ENCODE measurements at places on chromosomes 5 and 9.

- DNase-seq = no peak
These were observed 605 bp upstream of the DNLZ start for GRCh38 chr9:136363949-136364748.

GRCh38 chr5:42889311-42889933 lies 77.7 kb upstream of the SELENOP start:
- DNase-seq = peak; percentile 48

DNA sequence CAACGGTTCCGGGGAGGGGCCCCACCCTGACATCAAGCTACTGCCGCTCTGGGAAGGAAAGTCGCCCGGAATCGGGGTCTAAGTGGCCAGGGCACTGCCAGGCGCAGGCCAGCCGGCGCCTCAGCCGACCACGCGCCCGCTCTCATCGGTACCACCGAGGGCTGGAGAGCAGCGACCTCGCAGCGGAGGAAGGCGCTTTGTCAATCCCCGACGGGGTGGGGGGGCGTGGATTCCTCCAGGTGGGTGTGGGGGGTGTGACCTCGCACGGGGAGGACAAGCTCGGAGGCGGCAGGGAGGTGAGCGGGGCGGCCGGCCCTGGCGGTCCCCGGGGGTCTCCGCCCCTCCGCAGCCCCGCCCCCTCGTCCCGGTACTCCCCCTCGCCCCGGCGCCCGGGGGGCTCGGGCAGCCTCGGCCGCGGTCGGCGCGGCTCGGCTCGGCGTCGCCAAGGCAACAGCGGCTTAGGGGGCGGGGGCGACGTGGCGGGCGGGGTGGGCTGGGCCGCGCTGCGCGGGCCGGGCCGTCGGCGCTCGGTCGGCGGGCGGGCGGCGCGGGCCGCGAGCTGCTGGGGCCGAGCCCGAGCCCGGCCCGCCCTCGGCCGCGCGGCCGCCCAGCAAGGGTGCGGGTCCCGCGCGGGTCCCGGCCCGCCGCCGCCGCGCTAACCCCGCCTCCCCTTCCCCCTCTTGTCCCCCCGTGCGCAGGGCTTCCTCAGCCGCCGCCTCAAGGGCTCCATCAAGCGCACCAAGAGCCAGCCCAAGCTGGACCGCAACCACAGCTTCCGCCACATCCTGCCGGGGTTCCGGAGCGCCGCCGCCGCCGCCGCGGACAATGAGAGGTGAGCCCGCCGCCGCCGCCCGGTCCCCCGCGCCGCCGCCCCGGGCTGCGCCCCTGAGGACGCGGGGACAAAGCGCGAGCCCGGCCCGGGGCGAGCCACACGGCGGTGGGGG lies 47.5 kb downstream of the DAB2IP start:
- DNase-seq = peak; percentile 20

GRCh38 chr5:17252543-17252942 lies 35.1 kb downstream of the BASP1 start:
- DNase-seq = no peak

DNA sequence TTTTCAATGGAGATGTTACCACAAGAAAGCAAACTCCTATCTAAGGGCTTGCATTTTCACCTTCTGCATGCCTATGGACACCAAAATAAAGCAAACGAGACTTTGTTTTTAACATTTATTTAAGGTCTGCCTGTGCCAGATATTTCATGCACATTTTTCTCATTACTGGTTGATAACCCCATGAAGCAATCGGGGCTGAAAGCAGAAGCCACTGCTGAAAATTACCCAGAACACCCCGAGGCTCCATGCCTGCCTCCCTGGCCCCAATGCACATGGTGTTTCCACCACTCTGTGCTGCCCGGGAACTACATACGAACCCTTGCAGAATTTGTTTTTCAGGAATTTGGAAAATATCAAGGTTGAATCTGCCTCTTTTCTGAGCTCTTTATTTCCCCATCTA lies 240.1 kb downstream of the NR2F1-AS1 start:
- no peak for DNase-seq

DNA sequence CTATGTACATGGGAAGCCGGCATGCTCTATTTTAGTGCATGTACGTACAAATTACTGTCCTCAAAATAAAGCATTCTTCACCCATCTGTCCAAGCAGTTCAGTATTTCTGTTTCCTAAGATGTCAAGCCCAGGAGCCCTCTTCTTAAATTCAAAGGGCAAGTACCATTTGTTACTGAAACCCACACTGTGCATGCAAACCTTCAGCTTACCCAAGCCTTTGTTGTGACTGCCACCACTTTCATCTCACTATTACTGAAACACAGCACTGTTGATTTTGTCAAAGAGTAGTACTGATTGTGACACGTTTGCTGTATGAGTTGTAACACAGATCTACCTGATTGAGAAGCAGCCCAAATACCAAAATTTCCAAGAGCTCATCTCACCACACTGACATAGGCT lies 390.4 kb upstream of the IZUMO3 start:
- no peak for DNase-seq

GRCh38 chr5:79697222-79698170 lies 7.9 kb downstream of the CMYA5 start:
- no peak for DNase-seq

DNA sequence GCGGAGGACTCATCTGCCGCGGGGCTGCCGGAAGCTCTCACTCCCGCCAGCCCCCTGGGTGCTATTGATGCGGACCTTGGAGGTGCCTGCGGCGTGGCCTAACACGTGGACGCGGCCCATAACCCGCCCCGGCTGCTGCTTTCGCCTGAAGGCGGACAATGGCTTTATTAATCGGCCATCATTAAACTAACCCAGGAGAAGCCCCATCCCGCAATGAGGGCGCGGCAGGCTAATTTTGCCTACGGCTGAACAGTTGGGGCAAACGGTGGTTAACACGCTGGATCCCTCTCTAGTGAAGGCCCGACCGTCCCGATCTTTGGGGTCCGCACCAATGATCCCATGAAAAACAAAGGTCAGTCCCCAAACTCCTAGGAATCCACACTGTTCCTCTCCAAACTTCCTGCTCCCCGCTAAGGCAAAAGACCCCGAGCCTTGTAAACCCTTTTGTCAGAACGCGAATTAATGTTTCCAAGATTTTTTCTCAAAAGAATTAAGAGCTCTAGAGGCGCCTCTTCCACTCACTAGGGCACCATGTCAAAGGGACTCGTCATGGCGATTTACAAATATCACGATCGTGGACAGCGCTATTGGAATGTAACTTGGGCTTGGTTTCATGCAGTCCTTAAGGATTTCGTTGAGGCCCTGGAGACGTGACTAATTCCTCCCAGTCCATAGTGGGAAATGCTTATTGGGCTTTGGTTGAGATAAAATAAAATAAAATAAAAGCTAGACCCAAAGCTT lies 193.1 kb downstream of the MEF2C start:
- no peak for DNase-seq

GRCh38 chr9:14180960-14181537 lies 132.9 kb downstream of the NFIB start:
- no peak for DNase-seq

DNA sequence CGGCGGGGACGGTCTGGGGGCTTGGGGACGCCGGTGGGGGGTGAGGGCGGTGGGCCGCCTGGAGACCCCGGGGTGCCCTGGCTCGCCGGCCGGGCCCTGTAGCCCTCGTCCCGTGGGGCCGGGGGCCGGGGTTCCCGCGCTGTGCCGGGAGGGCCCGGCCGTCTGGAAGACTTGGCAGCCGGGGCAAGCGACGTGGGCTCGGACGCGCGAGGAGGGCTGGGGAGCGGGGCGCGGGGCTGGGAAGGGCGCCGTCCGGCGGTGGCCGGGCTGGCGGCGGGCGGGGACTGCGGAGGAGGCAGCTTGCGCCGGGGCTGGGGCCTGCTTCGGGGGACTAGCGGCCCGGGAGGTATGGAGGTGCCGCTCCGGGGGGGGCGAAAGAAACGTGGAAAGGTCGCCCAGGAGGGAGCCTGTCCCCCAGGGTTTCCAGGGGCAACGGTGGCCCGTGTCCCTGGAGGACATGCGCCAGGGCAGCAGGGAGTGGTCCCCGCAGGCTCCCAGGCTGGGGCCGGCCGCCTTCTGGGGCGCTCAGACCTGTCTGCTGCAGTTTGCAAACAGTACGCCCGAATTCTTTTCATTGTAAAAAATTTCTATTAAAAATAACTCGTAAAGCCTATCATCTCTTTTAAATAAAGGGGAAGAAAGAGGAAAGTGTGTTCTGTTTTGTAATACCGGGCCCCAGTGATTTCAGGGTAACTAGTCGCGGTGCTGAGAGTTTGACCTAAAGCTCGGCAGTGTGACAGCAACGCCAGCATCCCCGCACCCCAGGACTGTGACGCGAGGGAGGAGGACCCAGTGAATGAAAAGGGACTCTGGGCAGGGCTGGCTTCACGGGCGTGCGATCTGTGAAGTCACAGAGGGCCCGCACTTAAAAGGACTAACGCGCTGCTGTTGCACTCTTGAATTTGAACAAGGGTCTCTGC lies 752 bp upstream of the ANKH start:
- DNase-seq = no peak

GRCh38 chr5:116137544-116138378 lies 52.9 kb downstream of the COMMD10 start:
- peak; percentile 44 for DNase-seq

GRCh38 chr9:87771316-87772006 lies 45.5 kb downstream of the CTSL start:
- DNase-seq = no peak

DNA sequence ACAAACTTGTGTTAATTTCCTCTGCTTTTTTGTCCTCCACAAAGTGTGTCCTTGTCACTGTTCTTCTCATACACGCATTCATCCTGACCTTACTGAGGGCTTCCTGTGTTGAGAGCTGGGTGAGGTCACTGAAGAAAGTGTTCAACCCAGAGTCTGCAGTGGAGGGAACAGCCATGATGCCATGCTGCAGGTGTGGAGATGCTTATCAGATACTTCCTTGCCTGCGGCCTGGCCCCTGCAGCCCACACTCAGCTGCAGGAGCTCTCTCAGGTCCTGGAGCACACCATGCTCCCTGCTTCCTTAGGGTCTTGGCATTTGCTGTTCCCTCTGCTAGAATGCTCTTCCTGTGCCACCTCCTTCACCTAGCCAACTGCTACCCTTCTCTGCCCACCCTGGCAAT lies 108.1 kb upstream of the SPRY4 start:
- peak; percentile 78 for DNase-seq

All from NCI-H2029 treated with DMSO at 0.1 percent for 48 hours (cell line).